Thymus (tissue), 14 donors: ENCODE measurements at places on chromosomes 12 and 14. TPM values are rescaled to one million over a fixed set of nuclear protein-coding genes. Genes with fewer than 3 reads are reported as not detected.

DNA sequence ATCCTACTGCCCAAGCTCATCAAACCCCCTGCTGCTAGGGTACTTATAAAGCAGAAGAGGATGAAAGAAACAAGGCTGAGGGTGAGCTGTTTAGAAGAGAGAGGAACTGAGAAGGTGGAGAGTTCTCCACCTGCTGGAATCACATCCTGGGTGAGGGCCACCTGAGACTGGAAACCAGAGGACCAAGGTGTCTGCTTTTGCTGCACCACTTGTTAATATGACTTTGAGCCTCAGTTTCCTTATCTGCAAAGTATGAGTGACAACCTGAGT lies 203.2 kb upstream of the SSTR1 start:
- H3K4me1 ChIP-seq: no peaks in the 10 kb centered on the region
- H3K27ac ChIP-seq: no peak overlapping the region
- no peak overlapping the region for H3K4me3 ChIP-seq
- no peaks in the 10 kb centered on the region for H3K36me3 ChIP-seq

DNA sequence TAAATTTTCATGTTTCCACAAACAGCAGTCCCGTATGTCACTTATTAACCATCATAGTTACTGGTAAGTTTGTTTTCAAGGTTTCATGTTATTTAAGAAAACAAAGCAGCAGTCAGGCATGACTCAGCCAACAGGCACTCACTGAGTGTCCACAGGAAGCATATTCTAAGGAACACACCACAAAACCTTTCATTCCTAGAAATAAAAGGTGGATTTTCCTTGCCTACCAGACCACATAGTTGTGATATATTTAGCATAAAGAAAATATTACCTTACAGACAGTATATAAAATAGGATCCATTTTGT lies 143.3 kb upstream of the AVPR1A start:
- H3K4me1 ChIP-seq: no peaks in the 10 kb centered on the region
- H3K36me3 ChIP-seq: no peaks in the 10 kb centered on the region
- H3K27me3 ChIP-seq: no peaks in the 10 kb centered on the region
- DNase-seq: no peak

DNA sequence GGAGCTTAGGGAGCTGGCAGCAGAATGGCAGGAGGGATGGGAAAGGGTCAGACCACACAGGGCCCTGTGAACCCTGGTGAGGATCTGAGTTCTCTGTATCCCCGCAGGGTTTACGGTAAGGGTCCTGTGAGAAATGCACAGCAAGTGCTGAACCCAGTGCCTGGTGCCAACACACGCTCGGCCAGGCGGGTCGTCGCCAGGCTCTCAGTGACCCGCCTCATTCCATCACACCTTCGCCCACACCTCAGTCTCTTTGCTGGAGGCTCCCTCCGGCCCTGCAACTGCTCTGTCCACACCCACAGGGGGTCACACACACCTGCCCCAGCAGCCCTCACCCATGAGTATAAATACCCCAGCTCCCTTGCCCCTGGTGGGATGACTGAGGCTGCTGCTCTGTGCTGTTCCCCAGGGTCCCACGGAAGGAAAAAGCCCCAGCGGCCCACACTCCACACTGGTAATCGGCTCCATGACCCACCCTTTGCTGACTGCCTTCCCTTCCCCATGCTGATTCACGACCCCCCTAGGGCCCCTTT lies 23.1 kb downstream of the CAMKK2 start:
- H3K27ac ChIP-seq: no peak overlapping the region
- no peaks in the 10 kb centered on the region for H3K4me1 ChIP-seq
- H3K4me3 ChIP-seq: no peak overlapping the region
- DNase-seq: no peak
- H3K27me3 ChIP-seq: no peaks in the 10 kb centered on the region
- H3K36me3 ChIP-seq: peaks cover 46% of the 10 kb centered on the region

DNA sequence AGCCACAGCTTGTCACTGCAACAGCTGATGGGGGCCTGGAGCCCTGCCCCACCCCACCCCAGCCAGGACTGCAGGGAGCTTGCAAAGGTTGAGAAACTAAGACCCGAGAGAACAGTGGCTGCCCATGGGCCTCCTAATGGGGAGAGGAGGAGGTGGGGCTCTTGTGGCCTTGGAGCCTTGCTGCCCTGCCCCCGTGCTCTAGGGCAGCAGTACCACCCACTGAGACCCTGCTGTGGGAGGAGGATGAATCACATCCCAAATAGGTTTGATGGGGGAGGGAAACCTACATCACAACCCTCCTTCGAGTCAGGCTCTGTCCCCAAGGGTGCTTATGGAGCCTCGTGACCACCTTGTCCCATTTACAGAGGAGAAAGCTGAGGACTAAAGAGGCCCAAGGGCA lies 15.9 kb downstream of the HHIPL1 start:
- H3K27me3 ChIP-seq: peaks cover 28% of the 10 kb centered on the region
- no peak overlapping the region for H3K4me3 ChIP-seq
- DNase-seq: no peak

DNA sequence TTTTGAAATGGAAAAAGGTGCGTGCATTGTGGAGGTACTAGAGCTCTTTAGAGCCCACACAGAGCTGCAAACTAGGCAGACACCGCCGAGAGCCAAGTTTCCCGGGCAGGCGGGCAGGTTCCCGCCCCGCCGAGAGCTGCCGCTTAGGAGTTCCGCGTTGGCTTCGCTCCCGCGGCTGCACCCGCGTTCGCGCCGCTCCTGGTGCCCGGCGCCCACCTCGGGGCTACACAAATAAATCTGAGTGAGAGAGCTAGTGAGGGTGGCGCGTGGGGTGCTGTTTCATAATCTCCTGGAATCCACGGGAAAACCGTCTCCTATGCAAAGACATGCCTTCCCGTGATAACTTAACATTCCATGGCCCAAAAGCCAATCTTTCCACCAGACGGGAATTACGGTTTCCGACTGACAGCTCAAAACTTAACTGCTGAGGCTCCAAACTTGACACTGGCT lies 645 bp downstream of the KITLG start:
- DNase-seq: no peak
- H3K27me3 ChIP-seq: peaks cover 43% of the 10 kb centered on the region
- no peaks in the 10 kb centered on the region for H3K36me3 ChIP-seq
- H3K4me3 ChIP-seq: peak overlapping the region; percentile 23

GRCh38 chr12:50192236-50192635 lies 25.1 kb upstream of the CERS5 start:
- no peak for DNase-seq
- peaks cover 4% of the 10 kb centered on the region for H3K4me1 ChIP-seq
- H3K27ac ChIP-seq: no peak overlapping the region
- H3K27me3 ChIP-seq: no peaks in the 10 kb centered on the region
- no peak overlapping the region for H3K4me3 ChIP-seq

Gene KRT82
- total RNA-seq: 0.05 TPM

Gene CELA1
- total RNA-seq: 0.09 TPM

Gene MGP
- 14.5 TPM for total RNA-seq
